ENCODE measurements at places on chromosomes 12 and 14. TPM values are rescaled to one million over a fixed set of nuclear protein-coding genes. Genes with fewer than 3 reads are reported as not detected.

ADIPOR2 gene
- 44.5 TPM for total RNA-seq

CPNE8 gene
- total RNA-seq = 3.3 TPM

PPP2R5C gene
- 84.4 TPM for total RNA-seq

DACT1 gene
- total RNA-seq = 36.2 TPM

CELA1 gene
- total RNA-seq = not detected
